ENCODE measurements at places on chromosomes 6 and 20. TPM values are rescaled to one million over a fixed set of nuclear protein-coding genes. Genes with fewer than 3 reads are reported as not detected.

DNA sequence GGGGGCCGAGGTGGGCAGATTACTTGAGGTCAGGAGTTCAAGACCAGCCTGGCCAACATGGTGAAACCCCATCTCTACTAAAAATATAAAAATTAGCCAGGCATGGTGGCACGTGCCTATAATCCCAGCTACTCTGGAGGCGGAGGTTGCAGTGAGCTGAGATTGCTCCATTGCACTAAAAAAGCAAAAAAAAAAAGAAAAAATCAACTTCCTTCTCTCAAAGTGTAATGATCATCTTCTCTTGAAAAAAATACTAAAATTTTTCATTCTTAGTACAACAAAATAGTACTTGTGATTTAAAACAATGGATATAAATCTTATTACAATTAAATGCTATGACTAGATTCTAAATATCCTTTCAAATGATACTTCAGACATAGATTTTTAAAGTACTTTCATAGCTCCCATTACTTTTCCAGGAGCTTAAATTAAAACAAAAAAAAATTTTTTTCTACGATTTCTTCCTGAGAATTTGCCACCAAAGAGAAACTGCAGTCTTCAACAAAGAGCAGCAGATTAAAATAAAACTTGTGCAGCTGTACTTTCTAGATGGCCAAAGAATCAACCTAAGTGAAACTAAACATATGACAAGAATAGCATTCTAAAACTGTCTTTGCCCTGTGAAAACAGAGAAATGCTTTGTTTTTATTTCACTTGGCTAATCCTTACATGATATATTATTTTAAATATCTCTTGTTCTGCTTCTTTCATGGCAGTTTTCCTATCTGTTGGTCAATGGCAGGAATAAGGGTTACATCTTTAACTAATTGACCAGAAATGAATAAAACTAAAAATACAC is 75.2 kb downstream of the MAP3K5 start:
- DNase-seq = no peak

Gene PSMB1
- 111 TPM for total RNA-seq

- no peak for DNase-seq
Measured at GRCh38 chr6:75275067-75275466, 9.5 kb downstream of the TMEM30A start.

- DNase-seq = no peak
Measured at GRCh38 chr6:39037082-39037508, 11.5 kb upstream of the GLP1R start.

GRCh38 chr6:16086965-16087364 is 41.9 kb upstream of the MYLIP start:
- no peak for DNase-seq

GRCh38 chr6:7726416-7727085 is 652 bp downstream of the BMP6 start:
- no peak for DNase-seq

Gene DEFB113
- not detected for total RNA-seq

DNA sequence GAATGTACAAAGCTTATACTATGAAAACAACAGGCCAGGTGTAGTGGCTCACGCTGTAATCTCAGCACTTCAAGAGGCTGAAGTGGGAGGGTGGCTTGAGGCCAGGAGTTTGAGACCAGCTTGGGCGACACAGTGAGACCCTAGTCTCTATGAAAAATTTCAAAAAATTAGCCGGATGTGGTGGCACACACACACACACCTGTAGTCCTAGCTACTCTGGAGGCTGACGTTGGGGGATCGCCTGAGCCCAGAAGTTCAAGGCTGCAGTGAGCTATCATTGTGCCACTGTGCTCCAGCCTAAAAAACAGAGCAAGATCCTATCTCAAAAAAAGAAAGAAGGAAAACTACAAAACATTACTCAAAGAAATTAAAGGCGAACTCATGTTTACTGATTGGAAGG is 7.3 kb upstream of the ASF1A start:
- no peak for DNase-seq

DNA sequence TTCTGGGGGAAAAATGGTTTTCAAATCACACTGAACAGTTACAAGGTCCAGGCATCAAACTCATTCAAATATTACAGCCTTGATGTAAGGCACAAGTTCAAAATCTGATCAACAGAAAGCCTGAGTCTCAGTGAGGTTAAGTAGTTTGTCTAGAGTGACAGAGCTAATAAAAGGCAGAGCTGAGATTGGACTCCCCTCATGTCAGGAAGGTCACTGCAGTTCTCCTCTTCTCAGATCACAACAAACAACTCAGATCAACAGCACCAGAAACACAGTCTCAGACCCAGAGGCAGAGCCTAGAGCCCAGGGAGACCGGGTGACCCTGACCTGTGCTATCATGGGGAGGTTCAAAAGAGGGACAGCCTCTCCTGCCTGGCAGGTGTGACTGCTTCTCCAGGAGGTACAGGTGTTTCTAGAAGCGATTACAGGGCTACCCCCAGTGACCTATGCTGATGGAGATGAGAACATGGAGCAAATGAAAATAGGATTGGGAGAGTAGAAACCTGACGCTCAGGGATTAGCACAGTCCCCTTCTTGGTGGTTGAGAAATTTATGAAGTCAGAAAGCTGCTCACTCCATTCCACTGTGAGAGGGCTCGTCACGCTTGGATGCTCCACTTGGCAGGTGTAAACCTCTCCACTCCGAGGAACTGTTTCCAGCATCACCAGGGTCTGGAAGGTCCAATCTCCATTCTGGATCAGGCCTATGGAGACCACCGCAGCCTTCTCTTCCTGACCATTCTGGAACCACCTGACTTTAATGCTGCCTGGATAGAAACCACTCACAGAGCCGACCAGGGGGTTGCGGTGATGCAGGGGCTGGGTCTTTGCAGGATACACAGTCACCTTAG is 24.3 kb upstream of the HLA-DRB5 start:
- DNase-seq = no peak

Gene SYNDIG1
- total RNA-seq = not detected

Gene SLC12A5
- total RNA-seq = 2.0 TPM

DNA sequence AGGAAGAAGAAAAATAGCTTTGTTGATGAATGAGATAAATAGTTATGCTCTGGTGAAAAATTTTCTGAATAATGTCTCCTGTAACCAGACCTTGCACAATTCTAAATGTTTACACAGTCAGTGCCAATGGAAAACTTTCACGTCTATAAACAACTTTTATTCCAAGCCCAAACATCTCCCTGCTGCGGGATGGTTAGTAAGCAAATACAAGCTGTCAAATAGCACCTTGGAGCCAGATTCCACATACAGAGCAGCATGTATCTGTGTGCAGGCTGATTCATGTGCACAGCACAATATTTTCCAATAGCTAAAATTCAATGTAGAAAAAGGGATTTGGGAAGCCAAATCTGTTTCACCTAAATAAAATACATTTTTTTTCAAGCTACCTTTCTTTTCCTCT is 813.3 kb downstream of the HACE1 start:
- DNase-seq = no peak

DNA sequence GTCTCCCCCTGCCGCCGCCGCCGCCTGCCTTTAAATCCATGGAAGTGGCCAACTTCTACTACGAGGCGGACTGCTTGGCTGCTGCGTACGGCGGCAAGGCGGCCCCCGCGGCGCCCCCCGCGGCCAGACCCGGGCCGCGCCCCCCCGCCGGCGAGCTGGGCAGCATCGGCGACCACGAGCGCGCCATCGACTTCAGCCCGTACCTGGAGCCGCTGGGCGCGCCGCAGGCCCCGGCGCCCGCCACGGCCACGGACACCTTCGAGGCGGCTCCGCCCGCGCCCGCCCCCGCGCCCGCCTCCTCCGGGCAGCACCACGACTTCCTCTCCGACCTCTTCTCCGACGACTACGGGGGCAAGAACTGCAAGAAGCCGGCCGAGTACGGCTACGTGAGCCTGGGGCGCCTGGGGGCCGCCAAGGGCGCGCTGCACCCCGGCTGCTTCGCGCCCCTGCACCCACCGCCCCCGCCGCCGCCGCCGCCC is 474 bp downstream of the CEBPB start:
- DNase-seq = peak; percentile 92

DNA sequence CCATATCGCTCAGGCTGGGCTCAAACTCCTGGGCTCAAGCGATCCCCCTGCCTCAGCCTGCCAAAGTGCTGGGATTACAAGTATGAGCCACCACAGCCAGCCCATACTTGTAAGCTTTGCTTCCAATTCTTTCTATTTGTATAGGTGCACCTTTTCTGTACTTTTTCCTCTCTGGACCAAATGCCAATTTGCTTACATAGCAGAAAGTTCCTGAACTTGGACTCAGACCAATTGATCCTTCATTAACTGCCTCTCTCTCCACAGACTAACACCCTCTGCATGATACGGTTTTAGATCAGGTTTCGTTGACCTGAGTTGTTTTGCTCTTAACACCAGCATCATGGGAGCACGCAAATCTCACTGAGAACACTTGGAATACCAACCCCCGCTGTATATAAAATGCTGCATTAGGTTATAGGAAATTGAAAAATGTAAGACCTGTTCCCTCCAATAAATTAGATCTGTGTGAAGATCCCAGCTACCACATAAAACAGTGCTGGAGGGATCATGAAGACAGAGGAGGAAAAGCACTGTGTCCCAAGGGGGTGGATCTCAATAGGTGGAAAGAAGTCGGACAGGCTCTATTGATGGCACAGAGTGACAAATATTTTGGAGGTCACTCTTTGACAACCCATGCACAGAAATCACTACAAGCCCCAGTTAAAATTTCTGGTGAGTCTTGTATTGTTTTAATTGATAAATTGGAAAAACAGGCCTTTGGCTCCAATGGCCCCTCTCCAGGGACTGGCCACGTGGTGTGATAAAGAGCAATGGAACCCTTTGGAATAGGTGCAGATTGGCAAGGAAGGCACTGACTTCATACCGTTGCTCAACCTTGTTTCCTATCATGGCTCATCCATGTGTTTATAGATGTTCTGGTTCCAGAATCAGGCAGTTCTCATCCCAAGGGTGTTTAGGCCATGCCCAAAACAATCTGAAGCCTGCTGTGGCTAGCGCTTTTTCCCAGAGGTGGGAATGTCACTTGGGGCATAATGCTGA is 51.2 kb downstream of the ISM1 start:
- DNase-seq = no peak

DNA sequence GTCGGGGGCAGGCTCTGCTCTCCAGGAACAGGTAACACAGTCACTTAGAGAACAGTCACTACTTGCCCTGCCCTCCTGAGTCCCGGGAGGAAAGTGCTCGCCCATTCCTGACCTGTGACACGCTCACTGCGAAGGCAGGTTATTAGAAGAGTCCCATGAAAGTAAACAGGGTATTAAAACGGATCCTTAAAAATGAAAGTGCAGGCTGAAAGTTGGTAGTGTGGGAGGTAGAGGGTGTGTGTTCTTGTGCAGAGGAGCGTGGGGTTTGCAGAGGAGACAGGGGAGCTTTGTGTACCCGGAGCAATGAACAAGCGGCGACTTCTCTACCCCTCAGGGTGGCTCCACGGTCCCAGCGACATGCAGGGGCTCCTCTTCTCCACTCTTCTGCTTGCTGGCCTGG is at the start of gene CCN6:
CCN6 (plus strand) TSS at position 104 of the 400 bp plus-strand sequence; CDS start at position 358, 254 bp downstream.
- no peak for DNase-seq

DNA sequence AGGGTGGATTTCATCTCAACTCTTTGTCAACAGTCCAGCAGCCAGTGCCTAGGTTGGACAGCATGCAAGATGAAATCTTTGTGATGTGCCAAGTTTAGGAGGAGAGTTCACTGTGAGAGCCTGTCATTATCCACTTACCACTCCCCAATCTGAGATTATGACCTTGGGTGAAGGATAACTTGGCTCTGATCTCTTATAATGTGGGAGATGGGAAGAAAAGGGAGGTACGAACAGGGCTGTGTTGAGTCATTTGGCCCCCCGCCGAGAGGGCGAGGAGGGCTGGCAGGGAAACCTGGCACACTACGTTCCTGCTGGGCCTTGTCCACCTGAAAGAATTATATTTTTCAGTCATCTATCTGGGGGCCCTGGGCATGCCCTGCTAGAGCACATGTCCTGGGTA is 35.8 kb downstream of the LAMA4 start:
- DNase-seq = no peak

Gene SIRPA
- 93.8 TPM for total RNA-seq

Gene CGA
- total RNA-seq = not detected

DNA sequence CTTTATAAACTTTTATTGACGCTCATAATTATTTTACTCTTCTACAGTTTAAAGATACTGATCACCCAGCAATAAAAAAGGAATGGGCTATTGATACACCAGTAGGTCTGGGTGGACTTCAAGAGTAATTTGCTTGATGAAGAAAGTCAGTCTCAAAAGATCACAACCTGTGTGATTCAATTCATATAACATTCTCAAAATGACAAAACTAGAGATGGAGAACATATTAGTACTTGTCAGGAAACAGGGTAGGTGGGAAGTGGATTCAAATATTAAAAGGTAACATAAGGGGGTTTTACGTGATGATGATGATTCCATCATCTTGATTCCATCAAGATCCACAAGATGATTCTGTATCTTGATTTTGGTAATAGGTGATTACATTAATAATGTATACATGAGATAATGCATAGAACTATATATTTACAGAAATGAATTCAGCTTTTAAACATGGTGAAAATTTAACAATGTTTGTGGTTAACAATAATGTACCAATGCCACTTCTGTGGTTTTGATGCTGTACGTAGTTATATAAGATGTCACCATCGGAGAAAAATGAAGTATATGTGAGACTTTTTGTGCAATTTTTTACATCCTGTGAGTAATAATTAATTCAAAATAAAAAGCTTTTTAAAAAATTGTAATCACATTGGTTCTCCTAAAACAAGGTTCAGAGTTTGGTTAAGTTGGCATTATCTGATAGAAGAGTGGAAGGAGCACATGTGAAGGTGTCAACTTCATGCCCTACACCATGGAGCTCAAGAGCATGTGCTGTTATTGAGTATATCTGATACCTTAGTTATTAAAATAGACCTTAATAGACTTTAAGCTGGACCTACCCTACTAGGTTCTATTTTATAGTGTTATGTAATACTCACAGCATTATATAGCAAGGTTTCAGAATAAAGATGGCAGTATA is 66.3 kb upstream of the DYNLRB1 start:
- no peak for DNase-seq

DNA sequence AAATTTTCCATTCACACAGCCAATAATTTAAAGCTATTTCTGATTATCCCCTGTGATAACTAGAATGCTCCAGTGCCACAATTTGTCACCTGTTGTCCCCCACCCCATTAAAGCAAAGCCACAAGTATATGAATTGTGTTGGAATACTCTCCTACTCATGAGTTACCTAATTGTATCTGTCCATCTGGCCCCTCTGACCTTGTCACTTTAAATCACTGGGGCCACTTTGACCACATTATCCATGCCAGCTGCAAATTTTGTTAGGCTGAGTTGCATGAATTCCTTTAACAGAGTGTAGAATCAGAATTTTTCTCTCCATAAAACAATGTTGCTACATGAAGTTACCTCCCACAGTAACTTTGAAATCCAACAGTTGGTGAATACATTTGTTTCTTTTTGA is 204.6 kb downstream of the MEI4 start:
- DNase-seq = no peak

Gene XKR7
- total RNA-seq = 0.09 TPM

Gene BIRC7
- total RNA-seq = 15.5 TPM

- DNase-seq = no peak
Measured at GRCh38 chr6:36649701-36650484, 28.6 kb upstream of the CDKN1A start.
